ENCODE measurements at places on chromosomes 1 and 21. TPM values are rescaled to one million over a fixed set of nuclear protein-coding genes. Genes with fewer than 3 reads are reported as not detected.

GRCh38 chr1:151579436-151580225 is 32.2 kb upstream of the SNX27 start:
- no peaks in the 10 kb centered on the region for H3K4me1 ChIP-seq
- peaks cover 27% of the 10 kb centered on the region for H3K36me3 ChIP-seq
- no peak for DNase-seq
- no peaks in the 10 kb centered on the region for H3K27me3 ChIP-seq

GRCh38 chr1:29839726-29840125 is 603.4 kb downstream of the PTPRU start:
- DNase-seq = no peak
- no peaks in the 10 kb centered on the region for H3K36me3 ChIP-seq
- no peak overlapping the region for H3K27ac ChIP-seq
- H3K4me3 ChIP-seq = no peak overlapping the region

GRCh38 chr1:107682467-107682866 is 282.5 kb downstream of the VAV3 start:
- H3K27ac ChIP-seq = no peak overlapping the region
- no peaks in the 10 kb centered on the region for H3K36me3 ChIP-seq
- H3K4me3 ChIP-seq = no peak overlapping the region
- no peaks in the 10 kb centered on the region for H3K27me3 ChIP-seq

Gene HCN3
- 0.92 TPM for total RNA-seq

DNA sequence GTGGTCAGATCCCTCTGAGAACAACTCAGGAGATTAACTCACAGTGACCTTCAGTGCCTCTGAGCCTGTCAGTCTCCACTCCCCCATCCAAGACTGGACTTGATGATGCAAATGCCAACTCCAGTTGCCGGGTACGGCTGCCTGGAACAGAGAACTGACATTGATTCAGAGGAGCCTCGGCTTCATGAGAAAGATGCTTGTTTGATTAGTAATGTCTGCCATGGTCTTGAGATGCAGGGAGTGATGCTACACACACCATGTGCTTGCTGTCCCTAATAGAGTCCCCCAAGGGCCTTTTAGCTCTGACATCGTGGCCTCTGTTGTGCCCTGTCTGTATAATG is 51.8 kb upstream of the LRP8 start:
- H3K36me3 ChIP-seq = no peaks in the 10 kb centered on the region
- no peaks in the 10 kb centered on the region for H3K27me3 ChIP-seq
- H3K4me3 ChIP-seq = no peak overlapping the region
- no peak for DNase-seq

DNA sequence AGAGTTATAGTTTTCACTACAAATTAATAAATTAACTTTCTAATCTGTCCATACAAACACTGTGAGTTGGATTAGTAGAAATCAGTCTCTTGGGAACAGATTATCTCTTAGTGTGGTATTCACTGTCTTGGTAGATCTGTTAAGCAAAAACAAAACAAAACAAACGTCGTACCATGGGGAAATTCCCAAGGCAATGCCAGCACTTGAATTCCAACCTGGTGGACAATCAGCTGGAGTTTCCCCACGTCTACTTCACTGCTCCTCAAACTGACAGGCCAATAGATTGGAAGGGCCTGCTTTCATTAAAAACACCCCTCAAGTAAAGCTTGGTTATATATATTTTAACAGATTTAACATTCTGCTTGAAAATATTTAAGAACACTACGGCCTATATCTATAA is 31.9 kb downstream of the GDAP2 start:
- no peaks in the 10 kb centered on the region for H3K27me3 ChIP-seq
- H3K4me1 ChIP-seq = no peaks in the 10 kb centered on the region
- H3K36me3 ChIP-seq = peaks cover 14% of the 10 kb centered on the region
- H3K27ac ChIP-seq = no peak overlapping the region
- DNase-seq = no peak
- H3K4me3 ChIP-seq = no peak overlapping the region

- H3K27me3 ChIP-seq = no peaks in the 10 kb centered on the region
- no peak for DNase-seq
- H3K4me1 ChIP-seq = no peaks in the 10 kb centered on the region
Observed at GRCh38 chr1:110224240-110224995, 14.3 kb downstream of the KCNC4 start.
